ENCODE measurements at places on chromosomes 1 and 21.

DNA sequence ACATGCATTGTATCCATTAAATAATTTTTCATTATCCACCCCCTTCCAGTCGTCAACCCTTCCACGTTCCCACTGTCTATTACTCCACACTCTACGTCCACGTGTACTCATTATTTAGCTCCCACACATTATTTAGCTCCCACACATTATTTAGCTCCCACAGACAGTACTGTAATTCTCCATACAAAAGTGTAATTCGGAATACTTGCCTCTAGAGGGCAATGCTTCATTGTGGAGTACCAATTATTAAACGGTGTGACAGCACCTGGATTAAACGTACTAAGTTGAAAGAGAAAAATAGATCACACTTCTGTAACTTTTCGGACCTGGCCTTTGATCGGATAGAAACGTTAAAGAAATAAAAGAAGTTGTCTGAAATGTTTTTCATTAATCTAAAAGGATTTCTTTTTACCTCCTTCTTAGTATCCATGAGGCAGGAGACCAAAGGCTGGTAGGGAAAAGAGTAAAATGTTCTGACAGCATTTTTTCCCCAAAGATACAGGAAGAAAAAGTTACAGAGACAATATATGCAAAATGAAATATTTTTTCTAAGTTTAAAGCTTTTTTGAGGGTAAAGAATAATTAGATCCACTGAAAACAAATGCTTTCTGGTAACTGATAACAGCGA is 99.2 kb downstream of the LHX8 start:
- no peak for DNase-seq

GRCh38 chr1:206809504-206810084 is 37.3 kb upstream of the IL10 start:
- DNase-seq: no peak

- no peak for DNase-seq
Observed at GRCh38 chr1:119327094-119327449, 41.5 kb upstream of the HAO2 start.

DNA sequence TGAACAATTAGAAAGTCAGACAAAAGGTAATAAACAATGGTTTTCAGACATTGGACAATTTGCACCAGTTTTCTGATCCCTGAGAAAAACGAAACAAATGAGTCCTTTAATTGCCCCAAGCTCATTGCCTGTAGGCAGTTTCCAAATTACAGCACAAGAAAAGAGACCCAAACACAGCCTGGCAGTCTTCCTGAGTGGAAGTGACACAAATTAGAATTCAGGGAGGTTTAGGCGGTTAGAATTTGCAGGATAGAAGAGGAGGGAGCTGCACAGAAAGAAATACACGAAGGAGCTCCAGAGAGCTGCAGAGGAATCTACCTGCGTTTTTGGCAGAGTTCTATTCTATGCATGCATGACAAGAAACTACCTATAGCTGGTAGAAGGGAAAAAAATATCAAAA is 115.7 kb downstream of the PIGK start:
- no peak for DNase-seq

- DNase-seq: no peak
Observed at GRCh38 chr1:108811611-108812010, 45.3 kb downstream of the AKNAD1 start.

DNA sequence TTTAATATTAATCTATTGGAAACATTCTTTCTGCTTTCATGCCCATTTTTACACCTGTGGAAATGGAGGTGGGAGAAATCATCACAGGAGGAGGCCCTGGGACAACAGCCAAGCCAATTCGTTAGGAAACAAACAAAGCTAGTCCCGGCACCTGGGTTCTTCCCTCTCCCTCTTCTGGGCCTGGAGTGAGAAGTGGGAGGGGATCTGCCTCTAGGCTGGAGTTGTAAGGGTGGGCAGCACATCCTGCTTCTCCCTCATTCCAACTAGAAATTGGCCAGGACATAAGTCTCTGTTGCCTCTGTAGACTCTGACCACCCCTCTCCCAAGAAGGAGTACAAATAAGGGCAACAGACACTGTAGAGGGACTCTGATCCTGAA is 20.2 kb upstream of the ERO1B start:
- no peak for DNase-seq

Measured in CD14-positive monocyte (primary cell).